ENCODE measurements at places on chromosomes 1 and 21.
A peak's percentile ranks its signal among the peaks of the same experiment; 100 is the strongest.

GRCh38 chr21:44994695-44995342 is 55.0 kb downstream of the SLX9 start:
- no peak for DNase-seq

GRCh38 chr1:239353536-239353935 is 32.8 kb upstream of the CHRM3 start:
- DNase-seq, result no peak

- peak; percentile 66 for DNase-seq
Observed at GRCh38 chr1:159141584-159142390, 29.6 kb upstream of the CADM3 start.

GRCh38 chr1:204828352-204828850 is 42.3 kb upstream of the NFASC start:
- DNase-seq, result peak; percentile 54

DNA sequence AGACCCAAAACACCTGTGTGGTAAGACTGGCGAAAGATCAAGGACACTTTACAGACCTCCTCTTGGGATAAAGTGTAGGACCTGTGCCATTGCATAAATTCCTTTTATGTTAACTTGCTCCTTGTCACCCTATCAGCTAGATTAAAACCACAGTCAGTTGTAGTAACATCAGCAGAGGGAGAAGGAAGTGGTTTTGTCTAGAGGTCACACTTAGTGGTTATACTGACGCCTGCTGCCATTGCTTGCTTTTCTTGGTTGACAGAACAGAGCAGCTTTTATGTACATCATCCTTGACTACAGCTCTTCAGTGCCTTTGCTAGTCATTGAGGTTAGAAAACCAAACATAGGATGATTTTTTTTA is 101.4 kb downstream of the PBX1 start:
- DNase-seq, result no peak
